ENCODE measurements at places on chromosomes 1 and 21.
A peak's percentile ranks its signal among the peaks of the same experiment; 100 is the strongest.

DNA sequence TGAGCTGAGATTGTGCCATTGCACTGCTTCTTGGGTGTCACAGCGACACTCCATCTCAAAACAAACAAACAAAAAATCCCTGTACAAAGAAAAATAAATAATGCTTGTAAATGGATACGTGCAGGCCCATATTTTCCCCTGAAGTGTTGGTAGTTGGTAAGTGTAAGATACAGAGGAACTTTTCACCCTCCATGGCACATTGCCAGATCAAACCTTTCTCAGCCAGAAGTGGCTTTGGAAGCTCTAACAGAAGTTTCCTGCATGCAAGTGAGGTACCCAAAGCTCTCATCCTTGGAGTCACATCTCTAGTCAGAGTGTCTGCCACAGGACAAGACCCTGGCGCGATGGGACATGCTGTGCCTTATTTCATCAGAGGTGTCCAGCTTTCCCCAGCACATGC lies 7.3 kb downstream of the NDUFV3 start:
- DNase-seq: no peak

DNA sequence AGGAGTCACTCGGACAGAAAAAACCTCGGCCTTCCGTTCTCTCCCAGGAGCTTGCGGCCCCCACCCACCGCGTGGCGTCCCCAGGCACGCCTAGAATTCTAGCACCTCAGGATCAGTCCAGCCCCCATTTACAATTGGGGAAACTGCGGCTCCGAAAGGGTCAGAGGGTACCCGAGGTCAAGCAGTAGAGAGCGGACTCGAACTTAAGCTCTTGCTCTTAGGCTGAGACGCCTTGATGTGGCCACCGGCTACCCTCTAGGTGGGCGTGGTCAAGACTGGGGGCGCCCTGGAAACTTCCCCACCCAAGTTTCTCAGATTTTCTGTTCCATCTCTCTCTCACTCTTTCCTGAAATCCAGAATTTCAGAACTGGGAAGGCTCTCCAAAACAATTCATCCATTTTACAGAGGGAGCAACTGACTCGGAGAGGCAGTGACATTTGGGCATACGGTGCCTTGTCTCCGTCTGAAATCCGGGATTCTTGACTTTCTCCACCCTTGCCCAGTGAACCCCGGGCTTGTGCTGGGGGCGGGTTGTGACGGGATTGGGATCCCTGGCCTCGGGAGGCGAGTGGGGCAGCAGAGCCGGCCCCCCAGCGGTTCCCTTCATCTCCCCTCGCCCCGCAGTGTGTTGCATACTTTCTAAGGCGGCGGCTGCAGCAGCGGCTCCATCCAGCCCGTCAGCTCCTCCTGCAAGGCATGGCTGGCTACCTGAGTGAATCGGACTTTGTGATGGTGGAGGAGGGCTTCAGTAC lies 777 bp downstream of the AZIN2 start:
- no peak for DNase-seq

DNA sequence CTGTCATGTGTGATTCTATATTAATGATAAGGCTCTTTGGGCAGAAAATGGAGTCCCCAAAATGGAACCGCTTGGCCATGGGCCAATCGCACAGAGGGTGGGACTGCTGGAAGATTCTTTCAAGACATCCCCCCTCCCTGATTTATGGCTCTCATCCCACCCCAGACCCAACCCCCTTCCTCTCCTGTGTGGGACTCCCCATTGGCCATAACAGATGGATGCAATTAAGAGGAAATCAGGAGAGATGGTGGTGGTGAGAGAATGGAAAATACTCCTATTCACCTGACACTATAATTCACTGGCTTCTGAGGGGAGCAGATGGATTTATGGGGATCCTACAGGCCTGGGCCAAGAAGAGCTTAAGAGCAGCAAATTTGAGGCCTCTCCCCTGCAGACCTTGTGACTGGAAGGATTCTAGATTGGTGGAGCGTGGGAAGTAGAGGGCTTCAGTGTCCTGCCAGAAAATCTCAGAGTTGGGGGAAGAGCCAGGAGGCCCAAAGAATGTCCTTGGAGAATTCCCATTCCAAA lies 1.7 kb downstream of the IGFN1 start:
- no peak for DNase-seq

DNA sequence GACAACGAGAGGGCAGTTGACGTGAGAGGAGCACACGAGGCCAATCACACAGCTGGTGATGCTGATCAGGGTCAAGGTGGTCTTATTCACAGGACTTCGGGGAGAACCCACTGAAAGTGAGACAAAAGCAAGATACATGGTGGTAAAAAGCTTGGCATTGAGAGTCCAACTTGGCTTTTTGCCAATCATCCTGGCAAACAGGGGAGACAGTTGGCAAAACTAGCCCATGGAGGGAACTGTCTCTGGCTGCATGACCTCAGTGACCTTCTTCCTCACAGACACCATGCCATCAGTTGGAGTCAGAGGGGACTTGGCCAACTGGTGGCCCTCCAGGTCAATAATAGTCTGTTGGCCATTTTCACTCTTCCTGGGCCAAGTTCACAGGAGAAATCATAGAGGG lies 139.9 kb downstream of the ASTN1 start:
- no peak for DNase-seq

DNA sequence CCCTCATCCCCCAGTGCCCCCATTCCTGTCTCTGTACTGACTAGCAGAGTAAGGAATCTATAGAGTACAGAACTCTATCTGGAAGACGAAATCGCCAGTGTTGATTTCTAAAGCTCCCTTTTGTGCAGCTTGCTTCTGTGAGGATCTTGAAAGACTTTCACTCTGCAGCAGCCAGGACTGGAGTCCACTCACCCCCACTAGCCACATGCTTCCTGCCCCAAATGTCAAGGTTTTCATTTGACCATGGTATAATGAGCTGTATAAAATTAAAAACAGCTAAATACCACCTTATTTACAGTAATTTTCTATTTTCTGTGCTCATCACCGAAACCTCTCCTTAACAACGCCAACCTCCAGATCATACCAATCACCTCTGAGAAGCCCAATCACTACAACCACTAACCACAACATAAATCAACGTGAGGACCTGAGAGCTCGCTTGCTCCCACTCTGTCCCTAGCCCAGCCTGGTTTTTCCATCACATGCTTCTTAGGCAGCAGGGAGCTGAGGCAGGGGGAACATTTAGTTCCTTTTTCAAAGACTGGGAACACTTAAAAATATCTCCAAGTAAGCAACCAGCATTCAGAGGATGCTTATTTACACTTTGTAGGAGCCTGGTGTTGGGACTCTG lies 56.1 kb upstream of the IRF2BP2 start:
- no peak for DNase-seq

DNA sequence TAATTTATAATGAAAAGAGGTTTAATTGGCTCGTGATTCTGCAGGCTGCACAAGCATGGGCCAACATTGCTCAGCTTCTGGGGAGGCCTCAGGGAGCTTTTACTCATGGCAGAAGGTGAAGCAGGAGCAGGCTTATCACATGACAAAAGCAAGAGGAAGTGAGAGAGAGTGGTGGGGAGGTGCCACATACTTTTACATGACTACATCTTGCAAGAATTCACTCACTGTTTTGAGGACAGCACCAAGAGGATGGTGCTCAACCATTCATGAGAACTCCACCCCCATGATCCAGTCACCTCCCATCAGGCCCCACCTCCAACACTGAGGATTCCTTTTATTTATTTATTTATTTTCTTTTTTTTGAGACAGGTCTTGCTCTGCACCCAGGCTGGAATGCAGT lies 5.5 kb upstream of the PLEKHM2 start:
- DNase-seq: peak; percentile 47

DNA sequence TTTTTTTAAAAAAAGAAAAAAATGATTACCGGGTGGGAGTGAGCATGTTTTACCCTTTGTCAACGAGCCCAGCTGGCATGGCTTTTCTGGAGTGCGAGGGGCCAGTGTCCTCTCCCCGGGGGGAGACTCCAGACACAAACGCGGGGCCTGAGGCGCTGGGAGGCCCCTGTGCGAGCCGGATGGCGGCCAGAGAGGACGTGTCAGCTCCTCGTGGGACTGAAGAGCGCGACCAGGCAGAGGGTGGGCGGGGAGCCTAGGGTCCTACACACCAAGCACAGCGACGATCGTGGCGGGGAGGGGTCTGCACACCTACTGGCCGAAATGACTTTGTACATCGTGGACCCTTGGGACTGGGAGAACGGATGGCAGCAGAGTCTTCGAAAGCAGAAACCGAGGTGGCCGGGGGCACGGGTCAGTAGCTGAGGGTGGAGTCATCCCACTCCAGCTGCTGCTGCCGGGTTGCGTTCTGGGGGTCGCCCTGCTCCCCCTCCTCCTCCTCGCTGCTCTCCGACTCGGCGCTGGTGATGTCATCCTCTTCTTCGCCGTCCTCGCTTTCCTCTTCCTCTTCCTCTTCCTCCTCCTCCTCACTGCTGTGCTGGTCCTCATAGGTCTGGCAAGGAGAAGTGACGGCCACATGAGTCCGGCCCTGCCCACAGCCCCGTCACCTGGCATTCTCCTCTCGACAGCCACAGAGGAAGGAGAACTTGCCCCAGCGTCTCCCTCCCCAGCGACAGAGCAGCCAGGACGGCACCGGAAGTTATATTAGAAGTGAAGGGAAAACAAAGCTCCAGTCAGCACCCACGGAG lies 78.8 kb downstream of the PIK3CD start:
- DNase-seq: no peak

DNA sequence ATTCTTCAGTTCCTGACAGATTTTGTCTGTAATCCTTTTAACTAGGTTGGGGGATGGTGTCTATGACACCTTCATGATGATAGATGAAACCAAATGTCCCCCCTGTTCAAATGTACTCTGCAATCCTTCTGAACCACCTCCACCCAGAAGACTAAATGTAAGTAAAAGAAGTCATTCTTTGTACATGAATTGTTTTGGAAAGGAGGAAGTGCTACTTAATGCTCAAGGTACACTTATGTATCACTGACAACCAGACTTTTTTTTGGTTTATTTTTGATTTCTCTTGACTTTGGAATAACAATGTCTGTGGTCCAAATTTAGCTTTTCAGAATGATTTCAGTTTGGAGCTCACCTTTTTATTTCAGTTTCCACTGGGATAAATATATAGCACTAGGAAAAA lies 2.3 kb downstream of the DYRK3 start:
- no peak for DNase-seq

DNA sequence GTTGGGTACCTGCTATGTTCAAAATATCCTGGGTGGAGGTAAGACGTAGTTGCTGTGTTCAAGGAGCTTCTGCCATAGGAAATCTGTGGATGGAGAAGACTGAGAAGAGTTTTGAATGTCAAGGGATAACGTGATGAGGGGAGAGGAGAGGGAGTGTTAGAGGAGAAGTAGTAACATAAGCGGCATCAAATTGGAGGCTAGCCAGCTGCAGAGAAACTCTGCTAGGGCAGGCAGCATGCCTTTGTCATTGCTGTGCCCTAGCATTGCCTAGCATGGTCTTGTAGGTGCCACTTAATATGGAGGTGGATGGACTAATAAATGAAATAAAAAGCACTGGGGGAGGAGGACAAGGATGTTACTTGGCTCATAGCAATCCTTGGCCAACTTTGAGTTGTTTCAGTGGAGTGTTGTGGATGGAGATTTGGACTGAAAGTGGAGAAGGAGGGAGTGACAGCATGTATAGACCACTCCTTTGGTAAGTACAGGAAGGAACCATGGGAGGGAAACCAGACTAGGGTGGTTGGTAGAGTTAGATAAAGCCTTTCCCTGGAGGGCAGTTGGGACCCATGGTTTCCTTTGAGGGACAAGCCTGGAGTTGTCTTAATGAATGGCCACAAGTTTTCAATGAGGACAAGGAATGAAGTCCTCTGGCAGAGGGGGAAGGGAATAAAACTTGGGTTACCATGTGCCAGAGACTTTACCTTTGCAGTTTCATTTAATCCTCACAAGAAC lies 6.3 kb downstream of the VANGL1 start:
- no peak for DNase-seq

GRCh38 chr21:10272216-10272615 lies 249.2 kb upstream of the TPTE start:
- no peak for DNase-seq

- DNase-seq: peak; percentile 19
These were observed 323.0 kb upstream of the PLD5 start for GRCh38 chr1:242847390-242847993.

DNA sequence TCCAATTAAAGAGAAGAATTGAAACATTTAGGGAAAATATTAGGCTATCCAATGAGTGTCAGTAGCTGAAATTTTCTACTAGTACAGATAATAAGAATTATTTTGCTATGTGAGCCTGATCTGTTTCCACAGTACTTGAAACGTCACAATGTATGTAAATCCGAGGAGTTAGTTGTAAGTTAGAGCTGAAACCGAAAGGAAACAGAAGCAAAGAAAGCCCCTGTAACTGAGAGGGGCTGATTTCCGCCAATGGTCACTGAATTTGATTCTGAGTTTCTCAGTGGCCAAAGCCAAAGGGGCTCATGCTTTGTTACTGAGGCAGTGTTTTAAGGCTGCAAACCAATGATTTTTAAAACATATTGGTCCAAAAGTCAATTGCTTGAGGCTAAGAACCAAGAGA lies 168.3 kb upstream of the DUSP10 start:
- no peak for DNase-seq

- DNase-seq: peak; percentile 41
These were observed 104.7 kb downstream of the SNX7 start for GRCh38 chr1:98766255-98766654.

- DNase-seq: peak; percentile 83
These were observed 351.0 kb upstream of the B3GALT2 start for GRCh38 chr1:193537266-193538002.

- DNase-seq: no peak
These were observed 27.5 kb upstream of the MYSM1 start for GRCh38 chr1:58727364-58727763.

DNA sequence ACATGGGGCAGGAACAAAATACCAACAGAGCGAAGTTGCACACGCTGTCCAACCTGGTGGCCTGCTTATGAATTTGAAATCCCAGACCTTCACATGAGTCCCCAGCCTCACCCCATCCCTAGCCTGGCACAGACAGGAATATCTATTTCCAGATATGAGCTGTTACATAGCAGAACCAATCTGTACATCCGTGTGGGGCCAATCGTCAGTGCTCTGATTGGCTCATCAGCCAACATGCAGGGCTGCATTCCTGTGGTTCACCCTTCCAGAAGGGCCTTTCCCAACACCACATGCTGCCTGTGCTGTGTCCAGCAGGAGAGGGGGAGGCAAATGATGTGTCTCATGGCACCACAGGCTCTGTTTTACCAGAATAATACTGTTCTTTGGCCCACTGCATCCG lies 31.3 kb downstream of the CCN1 start:
- DNase-seq: no peak
